ENCODE measurements at places on chromosomes 4 and X. TPM values are rescaled to one million over a fixed set of nuclear protein-coding genes. Genes with fewer than 3 reads are reported as not detected.

DNA sequence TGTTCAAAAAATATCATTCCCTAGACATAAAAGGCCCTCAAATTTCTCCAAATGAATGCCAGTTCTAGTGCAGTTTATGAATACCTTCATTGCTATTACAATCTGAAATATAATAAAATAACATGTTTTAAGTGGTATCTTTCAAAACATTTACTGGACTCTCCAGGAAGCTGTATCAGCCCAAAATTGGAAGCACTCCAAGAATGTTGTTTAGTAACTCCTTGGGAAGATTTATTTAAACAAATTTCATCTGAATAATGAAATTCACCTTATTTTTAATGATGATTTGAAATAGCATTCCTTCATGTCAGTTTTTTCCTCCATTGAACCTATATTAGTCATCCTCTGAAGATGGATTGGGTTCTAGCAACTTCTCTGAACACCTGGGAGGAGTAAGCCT lies 217.2 kb upstream of the PCDH18 start:
- DNase-seq, result no peak

DNA sequence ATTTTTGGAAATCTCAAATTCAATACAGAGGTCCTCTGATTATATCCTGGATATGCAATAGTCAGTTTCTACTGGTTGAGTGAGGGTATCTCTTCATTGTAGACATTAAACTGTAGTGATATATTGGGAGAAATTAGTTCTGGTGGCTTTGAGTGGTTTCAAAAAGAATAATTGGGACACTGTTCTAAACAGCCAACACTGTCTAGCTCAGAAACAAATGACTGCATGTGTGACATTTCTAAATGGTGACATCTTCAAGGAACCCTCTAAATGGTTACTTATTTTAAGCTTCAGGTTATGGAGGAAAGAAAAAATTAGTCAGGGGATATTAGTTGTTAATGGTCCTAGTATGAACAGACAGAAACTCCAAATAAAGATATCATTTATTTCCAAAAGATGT lies 186.2 kb downstream of the LARP7 start:
- DNase-seq, result peak; percentile 5

GRCh38 chr4:153234885-153235284 lies 30.6 kb downstream of the TRIM2 start:
- no peak for DNase-seq

DNA sequence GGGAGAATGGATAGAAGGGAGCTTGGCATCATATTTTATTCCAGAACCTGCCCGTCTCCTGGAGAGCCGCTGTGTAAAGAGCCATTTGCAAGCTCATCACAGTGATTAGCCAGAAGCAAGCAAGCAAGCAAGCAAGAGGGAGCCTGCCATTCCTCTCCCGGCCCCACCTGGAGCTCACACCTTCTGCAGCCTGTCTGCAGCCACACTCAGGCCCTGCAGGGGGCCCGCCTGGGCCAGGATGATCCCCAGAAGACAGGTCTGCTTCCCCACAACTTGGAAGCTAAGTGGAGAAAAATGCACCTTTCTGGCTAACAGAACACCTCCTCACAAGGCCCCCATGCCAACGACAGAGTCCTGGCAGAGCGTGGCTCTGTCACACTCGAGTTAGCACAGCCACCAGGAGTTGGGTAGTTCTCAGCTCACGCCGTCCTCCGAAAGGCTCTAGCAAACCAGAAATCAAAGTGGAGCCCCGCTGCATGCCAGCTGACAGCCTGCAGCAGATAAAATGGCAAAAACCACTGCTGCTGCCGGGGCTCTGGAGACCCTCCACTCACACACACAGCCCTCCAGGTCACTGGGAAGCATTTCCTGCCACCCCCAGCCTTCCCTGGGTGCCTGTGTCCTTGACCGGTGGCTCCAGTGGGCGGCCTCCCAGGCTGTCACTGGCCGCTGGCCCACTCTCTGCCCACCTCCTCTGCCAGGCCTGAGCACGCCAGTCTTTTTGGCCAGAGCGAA lies 54.9 kb downstream of the DCTD start:
- no peak for DNase-seq

DNA sequence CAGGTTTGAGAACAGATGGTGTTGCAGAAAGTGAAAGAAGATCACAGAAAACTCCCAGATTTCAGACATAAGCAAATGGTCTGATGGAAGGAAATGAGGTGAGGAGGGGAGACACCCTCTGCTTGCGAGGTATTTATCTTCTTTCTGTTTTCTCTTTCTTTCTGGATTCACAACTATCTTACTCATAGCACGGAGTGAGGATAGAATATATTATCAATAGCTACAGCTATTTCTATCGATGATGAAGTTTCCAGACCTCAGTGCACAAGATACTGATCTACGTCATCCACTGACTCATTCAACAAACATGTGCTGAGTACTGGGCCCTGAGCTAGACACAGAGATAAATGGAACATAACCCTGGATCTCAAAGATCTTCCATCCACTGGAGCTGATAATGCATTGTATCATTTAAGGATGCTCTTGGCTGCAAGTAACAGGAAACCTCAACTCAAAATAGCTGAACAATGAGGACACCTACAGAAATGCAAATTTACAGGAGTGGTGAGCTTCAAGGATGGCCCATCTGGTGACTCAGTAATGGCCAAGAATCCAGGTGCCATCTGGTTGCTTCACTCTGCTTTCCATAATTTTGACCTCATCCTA lies 21.2 kb downstream of the SLC2A9 start:
- no peak for DNase-seq

GRCh38 chr4:98865059-98865458 lies 63.9 kb downstream of the EIF4E start:
- DNase-seq, result no peak

DNA sequence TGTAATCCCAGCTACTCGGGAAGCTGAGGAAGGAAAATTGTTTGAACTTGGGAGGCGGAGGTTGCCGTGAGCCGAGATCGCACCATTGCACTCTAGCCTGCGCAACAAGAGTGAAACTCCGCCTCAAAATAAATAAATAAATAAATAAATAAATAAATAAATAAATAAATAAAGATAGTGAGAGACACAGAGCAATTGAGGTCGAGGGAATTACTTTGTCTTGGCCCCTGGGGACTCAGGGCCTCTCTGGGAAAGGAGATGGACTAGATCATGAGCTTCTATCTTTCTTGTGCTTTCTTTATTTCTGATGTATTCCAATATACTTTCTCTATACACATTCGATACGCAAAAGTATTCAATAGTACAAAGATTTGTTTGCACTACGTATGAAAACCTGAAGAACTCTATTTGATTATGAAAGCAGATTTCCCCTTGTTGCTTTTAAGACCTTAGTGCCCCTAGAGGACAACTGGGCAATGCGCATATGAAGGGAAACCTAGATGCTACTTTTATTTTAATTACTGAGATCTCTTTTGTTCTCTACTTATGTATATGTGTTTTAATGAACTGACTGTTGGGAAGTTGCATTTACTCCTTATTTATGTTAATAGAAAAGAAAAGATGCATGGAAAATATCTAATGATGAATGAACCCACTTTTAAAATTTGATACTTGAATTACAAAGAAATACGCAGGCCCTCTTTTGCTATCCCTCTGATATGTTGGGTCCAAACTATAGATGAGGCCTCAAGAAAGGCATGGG lies 12.8 kb upstream of the ELOVL6 start:
- DNase-seq, result peak; percentile 27

DNA sequence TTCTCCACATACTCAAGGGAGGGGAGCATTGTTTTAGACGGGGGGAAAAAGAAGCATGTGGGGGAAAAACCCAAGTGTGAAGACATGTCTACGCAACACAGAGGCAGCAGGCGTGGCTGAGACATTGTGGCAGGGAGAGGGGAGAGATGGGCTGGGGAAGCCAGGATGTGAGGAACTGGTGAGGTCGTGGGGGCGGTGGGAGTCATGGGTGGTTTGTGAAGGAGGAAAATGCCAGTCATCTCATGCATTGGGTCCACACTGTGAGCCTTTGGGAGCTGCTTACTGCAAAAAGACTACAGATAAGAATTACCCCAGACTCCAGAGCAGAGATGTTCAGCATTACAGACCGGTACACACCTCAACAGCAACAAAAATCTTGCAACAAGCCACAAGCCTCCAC lies 2.1 kb downstream of the JAKMIP1 start:
- no peak for DNase-seq

DNA sequence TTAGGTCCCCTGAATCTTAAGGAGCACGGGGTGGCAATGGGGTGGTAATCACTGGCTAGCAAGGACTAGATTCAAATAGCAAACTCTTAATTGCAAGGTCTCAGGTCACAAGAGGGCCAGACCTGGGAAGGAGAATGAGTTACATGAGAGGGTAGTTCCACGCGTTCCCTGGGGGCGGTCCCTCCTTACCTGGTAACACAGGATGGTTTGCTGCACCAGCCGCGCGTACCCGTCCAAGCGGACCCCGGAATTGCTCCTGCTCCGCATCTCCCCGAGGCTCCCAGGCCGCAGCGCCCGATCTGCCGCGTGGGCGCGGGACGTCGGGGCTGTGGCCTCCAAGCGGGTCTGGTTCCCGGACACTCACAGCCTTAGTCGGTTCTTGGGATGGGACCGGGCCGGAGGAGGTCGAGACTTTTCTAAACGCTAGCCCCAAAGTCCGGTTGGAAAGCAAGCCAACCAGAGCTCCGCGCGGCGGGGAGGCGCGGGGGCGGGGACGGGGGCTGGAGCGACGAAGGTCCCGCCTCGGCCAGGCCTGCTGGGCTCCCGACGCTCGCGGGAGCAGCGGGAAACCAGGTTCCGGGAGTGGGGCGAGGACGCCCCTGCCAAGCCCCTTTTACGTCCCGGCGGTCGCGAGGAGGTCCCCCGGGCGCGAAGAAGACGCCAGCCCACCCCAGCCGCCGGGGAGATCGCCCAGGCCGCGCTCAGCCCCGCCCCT lies at the start of gene PHKA2:
TSS of gene PHKA2 (minus strand) at position 449 of the 715 bp plus-strand sequence. CDS start at position 267, 182 bp downstream.
- peak; percentile 11 for DNase-seq

- DNase-seq, result no peak
Measured at GRCh38 chr4:148116969-148117368, 325.2 kb downstream of the NR3C2 start.

DNA sequence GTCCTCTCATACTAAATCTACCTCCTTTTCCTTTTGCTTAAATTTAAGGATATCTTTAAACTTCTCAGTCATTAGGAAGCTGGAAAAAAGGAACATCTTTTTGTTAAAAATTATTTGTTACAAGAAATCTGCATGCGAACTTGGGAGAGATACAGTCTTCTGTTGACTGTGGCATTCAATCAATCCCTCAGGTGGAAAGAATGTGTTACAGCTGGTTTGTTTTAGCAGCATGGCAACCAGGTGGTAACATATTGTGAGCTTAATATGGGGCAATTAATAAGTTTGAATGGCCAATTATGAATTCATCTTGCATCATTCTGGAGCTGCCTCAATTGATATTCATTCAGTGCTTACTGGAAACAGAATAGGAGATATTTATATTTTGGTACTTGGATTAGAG lies 135.0 kb downstream of the GC start:
- DNase-seq, result no peak

GRCh38 chrX:33949300-33949699 lies 182.8 kb downstream of the FAM47A start:
- DNase-seq, result no peak

DNA sequence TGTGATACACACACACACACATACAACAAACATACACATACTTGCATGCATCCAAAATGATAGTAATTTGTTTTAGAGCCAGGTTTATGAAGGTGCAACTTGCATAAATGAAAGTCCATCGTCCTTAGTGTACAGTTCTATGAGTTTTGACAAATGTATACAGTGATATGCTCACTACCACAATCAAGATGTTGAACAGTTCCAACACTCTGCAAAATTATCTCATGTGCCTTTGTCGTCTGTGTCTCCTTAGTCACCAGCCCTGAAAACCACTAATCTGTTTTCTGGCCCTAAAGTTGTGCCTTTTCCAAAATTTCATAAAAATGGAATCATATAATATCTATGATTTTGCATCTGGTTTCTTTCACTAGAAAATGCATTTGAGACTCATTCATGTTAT lies 67.8 kb upstream of the ANXA3 start:
- no peak for DNase-seq

DNA sequence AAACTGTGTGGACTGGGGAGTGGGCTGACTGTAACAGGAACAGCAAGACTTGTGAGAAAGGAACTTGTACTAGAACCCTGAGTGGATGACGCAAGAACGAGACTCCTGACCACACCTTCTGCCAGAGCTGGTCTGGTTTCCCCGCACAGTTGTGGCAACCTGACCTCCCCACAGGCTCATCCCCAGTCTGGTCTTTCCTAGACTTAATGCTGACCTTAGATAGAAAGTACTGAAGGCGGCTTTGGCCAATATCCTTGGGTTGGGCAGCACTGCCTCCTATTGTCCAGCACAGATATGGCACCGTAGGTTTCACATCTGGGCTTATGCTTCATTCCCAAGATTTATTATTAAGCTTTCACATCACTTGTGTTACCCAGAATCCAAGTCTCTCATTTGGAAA lies 137.8 kb upstream of the FRG1 start:
- DNase-seq, result no peak

DNA sequence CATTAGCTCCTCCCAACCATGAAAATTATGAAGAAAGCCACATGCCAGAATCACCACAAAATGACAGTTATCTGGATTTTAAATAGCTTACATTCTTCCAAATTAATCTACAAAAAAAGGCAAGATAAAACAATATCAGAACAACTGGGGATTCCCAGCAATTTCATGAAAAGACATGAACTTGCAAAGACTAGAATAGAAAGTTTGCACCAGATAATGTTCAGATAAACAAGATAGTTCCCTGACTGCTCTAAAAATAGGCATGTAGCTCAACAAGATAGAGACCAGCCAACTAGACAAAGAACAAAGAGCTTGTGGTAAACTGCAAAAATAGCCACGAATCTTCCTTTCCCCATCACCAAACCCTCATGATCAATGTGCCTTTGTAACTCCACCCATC lies 30.3 kb upstream of the DDX53 start:
- DNase-seq, result no peak

GRCh38 chr4:94156826-94157225 lies 50.8 kb upstream of the SMARCAD1 start:
- no peak for DNase-seq

- DNase-seq, result no peak
Measured at GRCh38 chr4:14920759-14921320, 81.4 kb upstream of the CPEB2 start.

- no peak for DNase-seq
Measured at GRCh38 chr4:67006791-67007190, 538.5 kb downstream of the CENPC start.

GRCh38 chrX:28920153-28920943 lies 333.1 kb downstream of the IL1RAPL1 start:
- DNase-seq, result peak; percentile 0

DNA sequence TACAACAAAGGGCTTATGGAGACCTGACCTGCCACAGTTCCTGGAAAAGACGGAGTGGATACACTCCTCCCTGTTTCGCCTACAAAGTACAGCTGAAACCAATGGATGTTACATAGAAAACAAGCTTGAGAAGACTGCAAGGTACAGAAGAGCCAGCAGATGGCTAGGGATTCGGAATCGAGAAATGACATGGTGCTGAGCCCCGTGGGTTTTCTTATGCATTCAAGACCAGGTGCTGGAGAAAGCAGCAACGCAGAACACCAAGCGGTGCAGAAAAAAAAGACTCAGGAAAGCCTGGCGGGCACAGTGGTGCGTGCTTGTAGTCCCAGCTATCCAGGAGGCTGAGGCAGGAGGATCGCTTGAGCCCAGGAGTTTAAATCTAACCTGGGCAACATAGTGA lies 13.8 kb downstream of the TIMM17B start:
- no peak for DNase-seq

Gene COL4A6
- 7.3 TPM for total RNA-seq

Gene SLC6A14
- total RNA-seq, result 11.2 TPM

Gene TXK
- 1.1 TPM for total RNA-seq

Gene NUDT10
- total RNA-seq, result 2.3 TPM

Gene SH2D1A
- 0.59 TPM for total RNA-seq

Gene PHOX2B
- total RNA-seq, result not detected

Gene KLHL4
- 3.2 TPM for total RNA-seq

Gene HS3ST1
- 0.69 TPM for total RNA-seq

Gene ASMT
- total RNA-seq, result 0.20 TPM

Data from skin of body (tissue), 3 donors.